ENCODE measurements at places on chromosomes 1 and 21. TPM values are rescaled to one million over a fixed set of nuclear protein-coding genes. Genes with fewer than 3 reads are reported as not detected.

DNA sequence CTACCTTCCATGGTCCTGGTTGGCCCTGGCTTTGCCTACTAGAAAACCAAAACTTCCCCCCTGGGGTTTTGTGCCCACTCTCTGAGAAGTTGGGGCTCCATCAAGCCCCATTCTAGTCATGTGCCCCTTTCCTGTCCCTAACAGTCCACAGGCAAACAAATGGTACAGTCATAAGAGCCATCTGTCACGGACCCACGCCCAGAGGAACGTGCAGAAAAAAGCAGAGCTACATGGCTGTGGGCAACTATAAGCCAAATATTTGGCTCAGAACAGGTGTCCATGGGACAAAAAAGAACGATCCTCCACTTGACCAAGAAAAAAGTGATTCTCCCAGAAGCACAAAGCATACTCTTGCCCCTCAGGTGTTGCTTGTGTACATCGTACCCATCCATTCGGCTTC, 14.6 kb upstream of the TRNAU1AP start:
- no peak for DNase-seq

- DNase-seq: no peak
These were observed 44.3 kb upstream of the IL10 start for GRCh38 chr1:206816390-206817287.

PADI1 gene
- not detected for total RNA-seq

GRCh38 chr1:244273845-244274619, 177.7 kb downstream of the ADSS2 start:
- no peak for DNase-seq

SELENON gene
- total RNA-seq: 7.8 TPM

GRCh38 chr1:227572752-227573151, 9.4 kb downstream of the ZNF678 start:
- no peak for DNase-seq

Data from liver (tissue), 10 donors.